HT-29 (cell line): ENCODE measurements at places on chromosomes 12 and 14. TPM values are rescaled to one million over a fixed set of nuclear protein-coding genes. Genes with fewer than 3 reads are reported as not detected.

Gene FAM186B
- 0.03 and 0.23 TPM in 2 replicates for total RNA-seq

Gene NOVA1
- 0.10 and 0.37 TPM in 2 replicates for total RNA-seq

Gene LYZ
- total RNA-seq: 1,236 and 1,299 TPM in 2 replicates

GRCh38 chr14:80624581-80624980 lies 317.0 kb downstream of the CEP128 start:
- DNase-seq: no peak

DNA sequence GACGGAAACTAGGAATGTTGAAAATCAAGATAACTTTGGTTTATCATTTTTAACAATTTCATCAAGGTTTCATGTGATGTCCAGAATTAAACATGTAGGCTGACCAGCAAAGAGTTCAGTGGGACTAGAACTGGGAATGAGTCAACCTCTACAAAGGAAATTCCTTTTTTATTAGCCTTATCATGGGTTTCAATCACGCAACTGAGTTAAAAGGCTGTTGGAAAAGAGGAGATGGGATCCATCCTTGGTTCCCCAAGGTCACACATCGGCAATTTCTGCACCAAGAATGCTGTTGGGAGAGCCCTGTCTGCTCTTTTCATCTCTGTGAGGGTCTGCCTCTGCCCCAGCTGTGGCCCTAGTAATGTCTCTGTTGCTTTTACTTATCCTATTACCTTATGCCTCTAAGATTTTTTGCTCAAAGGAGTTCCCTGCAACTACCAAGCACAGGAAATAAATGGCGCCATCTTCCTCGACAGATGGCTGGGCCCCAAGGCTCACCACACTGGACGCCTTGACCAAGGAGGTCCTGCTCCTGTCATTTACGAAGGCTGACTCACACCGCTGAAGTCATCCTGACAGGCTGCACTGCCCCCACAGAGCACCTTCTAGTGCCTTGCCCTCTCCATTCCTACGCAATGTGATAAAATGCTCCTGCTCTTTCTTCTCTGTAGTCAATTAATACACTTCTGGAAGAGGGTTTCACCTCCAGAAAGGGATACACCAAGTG lies 367.4 kb downstream of the GXYLT1 start:
- no peak for DNase-seq
